ENCODE measurements at places on chromosomes 5 and 9. TPM values are rescaled to one million over a fixed set of nuclear protein-coding genes. Genes with fewer than 3 reads are reported as not detected.

AOPEP gene
- total RNA-seq: 18.5 TPM

SAPCD2 gene
- total RNA-seq: 5.5 TPM

CD274 gene
- 17.7 TPM for total RNA-seq

KLF9 gene
- total RNA-seq: 14.4 TPM

RANBP6 gene
- 43.6 TPM for total RNA-seq

SLC34A3 gene
- total RNA-seq: not detected

BRD3OS gene
- total RNA-seq: 11.2 TPM

RPL7A gene
- 3,212 TPM for total RNA-seq

SPINK14 gene
- not detected for total RNA-seq

PTTG1 gene
- 108 TPM for total RNA-seq

WDR38 gene
- not detected for total RNA-seq

SOX30 gene
- total RNA-seq: not detected

PCDHGB1 gene
- 0.99 TPM for total RNA-seq

LCN12 gene
- total RNA-seq: not detected

NUTM2F gene
- not detected for total RNA-seq
